ENCODE measurements at places on chromosomes 12 and 14. TPM values are rescaled to one million over a fixed set of nuclear protein-coding genes. Genes with fewer than 3 reads are reported as not detected.

DNA sequence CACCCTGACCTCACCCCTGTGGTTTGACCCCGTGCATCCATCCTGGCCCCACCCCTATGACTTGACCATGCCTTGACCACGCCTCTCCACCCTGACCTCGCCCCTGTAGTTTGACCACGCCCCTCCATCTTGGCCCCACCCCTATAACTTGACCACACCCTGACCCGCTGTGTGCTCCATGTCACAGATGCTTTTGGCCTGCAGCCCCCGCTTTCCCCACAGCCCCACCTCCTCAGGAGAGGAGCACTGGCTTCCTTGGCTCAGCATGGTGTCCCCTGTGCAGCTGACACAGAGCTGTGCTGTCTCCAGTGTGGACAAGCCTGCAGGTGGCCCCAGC lies 269.9 kb upstream of the SFSWAP start:
- H3K4me3 ChIP-seq: no peak overlapping the region
- DNase-seq: no peak
- H3K4me1 ChIP-seq: no peaks in the 10 kb centered on the region
- H3K27me3 ChIP-seq: no peaks in the 10 kb centered on the region
- H3K36me3 ChIP-seq: no peaks in the 10 kb centered on the region
- no peak overlapping the region for H3K27ac ChIP-seq

GRCh38 chr14:59677771-59678231 lies 101.2 kb upstream of the CCDC175 start:
- H3K27ac ChIP-seq: no peak overlapping the region
- no peaks in the 10 kb centered on the region for H3K27me3 ChIP-seq
- DNase-seq: no peak

DNA sequence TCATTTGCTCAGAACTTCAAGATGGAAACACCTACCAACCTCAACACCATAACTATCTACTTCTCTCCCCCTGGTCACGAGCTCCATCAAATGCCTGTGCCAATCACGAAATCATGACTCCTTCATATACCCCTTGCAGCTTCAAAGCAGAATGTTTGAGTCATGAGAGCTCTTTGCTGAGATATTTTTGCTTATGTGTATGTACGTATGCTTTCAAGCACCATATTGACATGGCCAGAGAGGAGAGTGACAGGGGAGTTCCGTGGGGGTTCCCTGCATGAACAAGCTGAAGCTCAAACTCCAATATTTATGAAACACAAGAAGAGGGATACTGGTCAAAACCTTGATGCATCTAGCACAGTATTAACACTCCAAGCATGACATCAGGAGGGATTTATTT lies 374.4 kb downstream of the DPF3 start:
- no peak overlapping the region for H3K4me3 ChIP-seq
- no peak for DNase-seq
- H3K27ac ChIP-seq: no peak overlapping the region
- no peaks in the 10 kb centered on the region for H3K36me3 ChIP-seq
- H3K4me1 ChIP-seq: no peaks in the 10 kb centered on the region
- no peaks in the 10 kb centered on the region for H3K27me3 ChIP-seq

- no peak overlapping the region for H3K27ac ChIP-seq
- H3K36me3 ChIP-seq: no peaks in the 10 kb centered on the region
- no peak overlapping the region for H3K4me3 ChIP-seq
- DNase-seq: no peak
- no peaks in the 10 kb centered on the region for H3K4me1 ChIP-seq
These were observed 379.8 kb downstream of the APAF1 start for GRCh38 chr12:99024870-99025269.

DNA sequence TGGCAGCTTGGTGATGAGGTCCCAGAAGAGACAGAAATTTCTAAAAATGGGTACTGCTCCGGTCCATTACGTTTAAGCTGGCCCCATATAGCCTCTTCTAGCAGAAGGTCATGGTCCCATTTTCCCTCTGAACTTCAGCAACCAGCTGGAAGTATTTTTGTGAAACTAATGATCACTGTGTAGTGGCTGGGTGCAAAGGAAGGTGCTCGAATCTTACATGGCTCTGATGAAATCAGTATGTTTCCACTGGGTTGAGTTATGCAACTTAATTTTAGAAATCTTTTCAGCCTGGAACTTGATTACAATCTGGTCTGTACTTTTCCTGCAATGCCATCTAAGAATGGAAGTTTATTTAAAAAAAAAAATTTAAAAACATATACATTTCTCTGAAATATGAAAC lies 228.5 kb downstream of the FOXN3 start:
- no peaks in the 10 kb centered on the region for H3K27me3 ChIP-seq
- H3K4me3 ChIP-seq: no peak overlapping the region
- H3K27ac ChIP-seq: no peak overlapping the region
- no peaks in the 10 kb centered on the region for H3K36me3 ChIP-seq
- DNase-seq: no peak

DNA sequence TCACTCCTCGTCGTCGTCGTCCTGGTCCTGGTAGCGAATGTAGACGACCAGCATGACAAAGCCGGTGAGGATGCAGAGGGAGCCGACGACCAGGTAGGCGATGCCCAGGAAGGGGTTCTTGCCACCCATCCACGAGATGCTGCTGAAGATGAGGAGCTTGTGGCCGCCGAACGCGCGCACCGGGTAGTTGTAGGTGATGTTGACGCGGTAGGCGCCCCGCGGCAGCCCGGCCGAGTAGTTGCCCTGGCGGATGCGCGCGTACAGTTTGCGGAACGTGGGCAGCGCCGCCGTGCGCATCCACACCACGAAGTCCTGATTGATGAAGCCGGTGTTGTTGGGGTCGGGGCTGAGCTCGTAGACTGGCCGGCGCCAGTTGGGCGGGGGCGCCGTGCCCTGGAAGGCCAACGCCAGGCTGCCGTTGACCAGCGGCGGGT lies 1.0 kb downstream of the TMEM30B start:
- H3K36me3 ChIP-seq: no peaks in the 10 kb centered on the region
- H3K4me3 ChIP-seq: peak overlapping the region; percentile 19
- no peak for DNase-seq
- H3K27me3 ChIP-seq: peaks cover 29% of the 10 kb centered on the region
- no peaks in the 10 kb centered on the region for H3K4me1 ChIP-seq

The COQ5 gene
- total RNA-seq: 117 TPM

The MSI1 gene
- total RNA-seq: 2.9 TPM

The RHOJ gene
- total RNA-seq: 19.4 TPM

GRCh38 chr14:29896354-29896821 lies 31.3 kb downstream of the PRKD1 start:
- no peak overlapping the region for H3K27ac ChIP-seq
- H3K36me3 ChIP-seq: no peaks in the 10 kb centered on the region
- H3K4me3 ChIP-seq: no peak overlapping the region
- no peak for DNase-seq

The RD3L gene
- total RNA-seq: not detected

GRCh38 chr14:43019826-43020225 lies 1413.2 kb downstream of the LRFN5 start:
- no peaks in the 10 kb centered on the region for H3K27me3 ChIP-seq
- H3K36me3 ChIP-seq: no peaks in the 10 kb centered on the region
- no peaks in the 10 kb centered on the region for H3K4me1 ChIP-seq

DNA sequence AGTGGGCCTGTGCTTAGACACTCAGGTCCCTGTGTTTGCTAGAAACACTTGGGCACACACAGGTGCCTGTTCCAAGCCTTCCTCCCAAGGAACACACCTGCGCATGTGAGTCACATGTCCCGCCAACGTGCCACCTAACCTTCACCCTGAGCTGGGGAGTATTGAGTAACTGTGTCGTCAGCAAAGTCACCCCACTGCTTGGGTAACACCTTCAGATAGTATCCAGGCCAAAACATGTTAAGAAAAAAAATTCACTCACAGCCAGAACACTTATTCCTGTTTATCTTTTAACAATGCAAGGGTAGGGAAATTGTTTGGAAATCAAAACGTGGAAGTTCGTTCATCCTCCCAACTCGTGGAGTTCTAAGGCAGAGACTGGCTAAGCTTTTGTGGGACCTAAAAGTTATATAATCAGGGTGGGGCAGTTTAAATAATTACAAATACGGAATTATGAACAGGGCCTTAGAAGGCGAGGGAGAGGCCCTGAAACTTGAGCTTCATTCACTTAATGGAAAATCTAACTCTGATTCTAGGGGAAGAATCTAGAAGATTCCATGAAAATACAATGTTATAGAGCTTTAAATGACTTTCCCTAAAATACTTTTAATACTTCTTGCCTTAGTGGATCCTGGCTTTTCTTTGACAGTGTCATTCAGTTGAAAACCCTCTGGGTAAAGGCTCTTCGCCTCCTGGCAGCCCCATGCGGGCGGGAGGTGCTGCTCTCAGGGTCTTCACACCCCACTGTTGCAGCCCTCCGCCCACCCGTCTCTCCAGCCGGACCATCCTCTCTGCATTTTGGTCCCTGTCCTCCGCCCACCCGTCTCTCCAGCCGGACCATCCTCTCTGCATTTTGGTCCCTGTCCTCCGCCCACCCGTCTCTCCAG lies 30.3 kb upstream of the ADIPOR2 start:
- no peaks in the 10 kb centered on the region for H3K4me1 ChIP-seq
- H3K36me3 ChIP-seq: no peaks in the 10 kb centered on the region
- DNase-seq: peak; percentile 65
- H3K4me3 ChIP-seq: no peak overlapping the region

The SINHCAF gene
- total RNA-seq: 26.1 TPM

DNA sequence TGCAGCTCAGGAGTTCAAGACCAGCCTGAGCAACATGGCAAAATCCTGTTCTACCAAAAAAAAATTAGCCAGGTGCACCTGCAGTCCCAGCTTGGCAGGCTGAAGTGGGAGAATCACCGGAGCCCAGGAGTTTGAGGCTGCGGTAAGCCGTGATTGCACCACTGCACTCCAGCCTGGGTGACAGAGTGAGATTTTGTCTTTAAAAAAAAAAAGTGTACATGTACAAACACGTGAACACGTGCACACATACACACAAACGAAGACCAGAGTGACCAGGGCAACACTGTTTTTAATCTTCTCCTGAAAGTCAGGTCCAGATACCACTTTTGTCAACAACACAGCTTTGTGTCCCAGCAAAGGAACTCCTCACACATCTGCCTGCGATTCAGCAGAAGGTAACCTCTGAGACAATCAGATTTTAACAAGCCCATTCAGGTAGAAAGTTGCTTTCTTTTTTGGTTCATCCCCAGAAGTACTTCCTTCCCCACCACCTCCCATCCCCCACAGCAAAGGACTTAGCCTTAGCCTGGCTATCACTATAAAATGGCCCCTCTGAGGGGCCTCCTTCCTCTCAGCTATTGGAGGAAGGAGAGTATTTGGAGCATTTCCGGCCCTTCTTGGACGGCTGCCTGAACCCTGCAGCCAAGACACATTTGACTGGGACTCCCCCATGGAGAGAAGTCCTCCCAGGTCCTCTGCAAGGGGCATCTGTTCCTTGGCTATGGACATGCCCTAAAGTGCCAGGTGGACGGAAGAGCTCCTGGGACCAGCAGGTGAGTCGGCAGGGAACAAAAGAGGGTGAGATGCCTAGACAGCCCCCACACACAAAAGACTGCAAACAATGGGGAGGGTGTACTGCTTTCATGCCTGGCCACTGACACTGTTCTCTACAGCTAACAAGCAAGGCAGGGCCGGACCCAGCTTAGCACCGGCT lies 9.8 kb downstream of the CTDSP2 start:
- DNase-seq: peak; percentile 82
- H3K36me3 ChIP-seq: no peaks in the 10 kb centered on the region
- H3K27me3 ChIP-seq: no peaks in the 10 kb centered on the region

DNA sequence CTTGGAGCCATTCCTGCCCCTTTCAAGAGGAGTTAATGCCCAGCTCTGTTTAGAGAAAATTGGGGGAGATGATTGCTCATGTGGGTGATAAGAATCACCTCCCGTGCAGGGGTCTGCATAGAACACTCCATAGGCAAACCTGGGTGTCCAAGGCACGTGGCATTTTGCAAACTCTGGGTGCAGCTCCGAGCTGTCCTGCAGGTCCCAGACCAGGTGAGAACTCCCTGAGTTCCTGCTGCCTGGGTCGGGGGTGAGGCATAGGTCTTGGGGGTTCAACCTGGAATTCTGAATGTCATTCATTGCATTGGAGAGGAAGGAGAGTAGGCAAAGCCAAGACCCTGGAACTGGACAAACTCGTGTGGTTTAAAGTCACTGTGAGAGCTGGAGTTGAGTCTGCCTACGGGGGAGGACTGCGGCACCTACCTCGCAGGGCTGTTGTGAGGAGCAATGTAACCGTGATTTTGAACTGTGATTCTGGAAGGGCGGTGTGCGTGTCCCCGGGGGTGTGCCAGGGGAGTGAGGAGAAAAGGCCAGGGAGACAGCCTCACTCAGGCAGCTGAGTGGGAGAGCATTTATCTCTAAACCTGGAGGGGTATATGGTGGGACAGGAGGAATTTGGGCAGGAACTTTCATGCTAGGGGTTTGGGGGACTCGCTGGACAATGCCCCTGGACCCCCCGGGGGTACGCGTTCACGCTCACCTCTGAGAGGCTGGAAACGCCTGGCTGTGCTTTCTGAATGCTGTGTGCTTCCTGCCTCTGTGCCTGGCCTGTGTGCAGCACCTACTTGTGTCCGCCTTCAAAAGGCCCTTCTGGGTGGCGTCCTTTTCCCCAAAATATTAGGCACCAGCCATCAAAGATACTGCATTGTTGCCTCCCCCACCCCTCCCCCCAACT lies 30.4 kb downstream of the MEG3 start:
- DNase-seq: no peak
- no peaks in the 10 kb centered on the region for H3K27me3 ChIP-seq

The HOTAIR gene
- 4.1 TPM for total RNA-seq

DNA sequence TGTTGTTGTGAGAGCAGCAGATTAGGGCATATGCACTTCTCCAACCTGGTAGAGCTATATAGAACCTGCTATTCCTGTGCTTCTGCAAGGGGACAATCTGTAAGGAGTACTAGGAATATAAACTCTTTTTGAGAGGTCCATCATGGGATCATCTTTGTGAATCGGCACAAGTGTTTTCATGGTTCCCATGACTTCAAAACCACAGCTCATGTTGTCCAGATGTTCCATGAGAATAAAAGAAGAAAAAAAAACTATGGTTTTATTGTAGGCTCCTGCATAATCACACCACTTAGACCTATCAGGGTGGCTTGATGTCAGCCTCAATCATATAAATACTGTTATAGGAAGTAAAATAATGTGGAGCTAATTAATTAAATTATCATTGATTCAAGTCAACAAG lies 311.4 kb upstream of the ATP2B1 start:
- no peaks in the 10 kb centered on the region for H3K4me1 ChIP-seq
- H3K4me3 ChIP-seq: no peak overlapping the region
- no peaks in the 10 kb centered on the region for H3K36me3 ChIP-seq
- DNase-seq: no peak

DNA sequence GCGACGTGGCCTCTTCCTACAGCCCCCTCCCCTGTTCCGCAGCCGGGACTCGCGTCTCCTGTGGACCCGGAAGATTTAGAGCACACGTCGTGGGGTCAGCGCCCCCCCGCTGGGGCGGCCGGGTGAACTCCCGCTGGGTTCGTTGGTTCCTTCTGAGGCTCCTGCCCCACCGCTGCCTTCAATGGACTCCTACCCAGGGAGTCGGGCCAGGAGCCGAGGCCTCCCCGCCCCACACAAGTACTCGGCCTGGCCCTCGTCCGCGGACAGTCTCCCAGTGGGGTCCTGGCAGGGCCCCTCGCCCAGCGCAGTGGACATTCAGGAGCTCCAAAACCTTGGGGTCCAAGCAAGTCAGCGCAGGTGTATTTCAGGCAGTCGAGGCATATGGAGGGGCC lies 1.2 kb downstream of the MMP17 start:
- H3K27ac ChIP-seq: peak overlapping the region; percentile 76
- peaks cover 3% of the 10 kb centered on the region for H3K27me3 ChIP-seq
- no peak for DNase-seq
- peak overlapping the region; percentile 36 for H3K4me3 ChIP-seq
